ENCODE measurements at places on chromosomes 2 and 18.
A peak's percentile ranks its signal among the peaks of the same experiment; 100 is the strongest.

DNA sequence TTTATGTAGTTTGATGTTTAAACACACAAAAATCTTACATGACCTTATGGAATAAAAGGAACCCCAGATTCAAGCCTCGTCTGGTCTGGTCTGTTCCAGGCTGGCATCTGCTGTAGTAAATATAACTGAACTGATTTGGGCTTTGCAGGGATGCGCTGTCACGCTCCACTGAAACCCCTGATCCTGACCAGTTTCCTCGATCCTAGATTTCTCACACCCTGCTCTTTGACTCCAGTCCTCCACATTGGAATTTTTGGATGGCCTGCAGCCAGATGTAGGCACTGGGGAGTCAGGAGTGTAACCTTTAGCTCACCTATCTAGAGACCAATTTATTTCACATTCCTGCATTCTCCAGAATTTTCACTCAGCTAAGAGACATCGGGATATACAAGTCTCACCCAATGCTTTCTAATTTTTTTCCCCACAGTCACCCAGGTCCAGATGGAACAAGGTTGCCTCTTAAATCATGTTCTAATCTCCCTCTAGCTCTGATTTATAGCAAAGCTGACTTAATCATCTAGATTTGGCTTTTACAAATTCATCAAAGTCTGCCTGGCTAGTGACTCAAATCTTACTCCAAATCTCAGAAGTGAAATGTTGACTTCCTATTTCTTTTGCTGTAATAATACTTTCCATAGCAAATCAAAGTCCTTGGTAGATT lies 219.6 kb downstream of the CD226 start:
- DNase-seq, result no peak

DNA sequence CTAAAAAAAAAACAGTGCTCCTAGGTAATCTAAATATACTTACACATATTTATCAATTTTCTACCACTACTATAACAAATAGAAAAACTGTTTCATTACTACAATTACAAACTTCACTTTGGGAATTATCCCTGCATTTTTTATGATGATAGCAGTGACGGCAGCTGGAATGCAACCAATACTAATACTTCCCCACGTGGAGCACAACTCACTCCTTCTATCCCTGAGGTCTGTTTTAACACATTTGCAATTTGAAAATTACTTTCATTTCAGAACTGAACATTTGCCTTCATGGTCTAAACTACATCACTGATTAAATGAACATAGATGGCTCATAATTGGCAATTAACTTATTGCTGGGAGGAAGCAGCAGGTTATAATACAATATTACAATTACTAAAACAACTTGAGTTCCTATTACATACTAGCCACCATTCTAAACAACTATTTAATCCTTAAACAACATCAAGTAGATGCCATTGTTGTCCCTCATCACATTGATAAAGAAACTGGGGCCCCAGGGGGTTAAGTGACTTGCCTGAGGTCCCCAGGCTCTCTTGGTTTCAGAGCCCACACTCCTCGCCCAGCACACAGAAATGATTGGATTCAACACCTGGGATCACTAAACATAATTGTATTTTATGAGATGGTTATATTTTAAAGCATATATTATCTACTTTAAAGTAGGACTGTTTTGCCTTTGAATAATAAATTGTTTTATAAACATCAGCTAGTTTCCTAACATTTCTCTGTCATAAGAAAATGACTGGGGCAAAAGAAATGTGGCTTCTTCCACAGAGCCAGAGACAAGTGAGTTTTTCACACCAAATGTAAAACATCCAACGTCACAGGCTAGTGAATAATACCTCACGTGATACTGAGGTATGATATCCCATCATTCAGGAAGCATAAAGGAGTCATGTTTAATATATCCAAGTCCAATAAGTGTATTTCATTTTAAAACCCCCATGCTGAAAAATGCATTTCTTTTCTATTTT lies 6.2 kb downstream of the COLEC12 start:
- no peak for DNase-seq

DNA sequence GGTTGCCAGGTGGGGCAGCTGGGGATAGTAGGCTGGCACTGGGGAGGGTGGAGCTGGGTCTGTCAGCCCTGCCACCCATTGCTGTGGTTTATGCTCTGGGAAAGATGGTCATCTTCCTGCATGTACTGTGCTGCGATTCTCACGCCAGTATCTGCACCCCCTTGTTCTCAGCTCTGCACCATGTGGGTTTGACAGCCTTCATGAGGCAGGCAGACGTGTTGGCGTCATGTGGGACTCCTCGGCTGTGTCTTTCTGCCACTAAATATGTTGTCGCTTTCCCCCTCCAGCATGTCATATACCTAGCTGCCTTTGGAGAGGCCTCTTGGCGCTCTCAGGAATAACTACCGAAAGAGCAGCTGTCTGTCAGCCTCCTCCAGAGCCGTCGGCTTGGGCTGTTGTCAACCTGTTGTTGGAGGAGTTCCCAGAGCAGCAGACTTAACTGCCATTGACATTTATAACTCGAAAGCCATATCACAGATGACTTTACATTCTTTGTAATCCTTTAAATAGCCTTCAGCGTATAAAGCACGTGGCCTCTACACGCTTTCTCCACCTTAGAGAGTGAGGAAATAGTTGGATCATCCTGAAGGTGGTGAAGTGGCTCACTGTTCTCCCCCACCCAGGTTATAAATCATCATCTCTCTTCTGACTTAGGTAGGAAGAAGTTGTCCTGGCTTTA lies 80.4 kb upstream of the MGAT5 start:
- DNase-seq, result no peak

DNA sequence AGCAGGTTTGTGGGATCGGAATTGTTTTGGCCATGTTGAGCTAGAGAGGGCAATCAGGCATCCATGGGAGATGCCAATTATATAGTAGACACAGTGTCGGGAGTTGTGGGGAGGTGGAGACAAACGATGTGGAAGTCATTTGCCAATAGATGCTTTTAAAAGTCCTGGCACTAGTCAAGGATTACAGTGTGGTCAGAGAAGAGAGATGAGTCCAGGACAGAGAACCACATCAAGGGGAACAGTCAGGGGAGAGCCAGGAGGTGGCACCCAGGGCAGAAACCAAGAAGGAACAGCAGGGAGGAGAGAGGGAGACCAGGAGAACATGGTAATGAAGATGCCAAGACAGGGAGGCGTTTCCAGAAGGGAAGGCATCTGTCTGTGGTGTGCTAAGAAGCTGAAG lies 81.2 kb downstream of the ARL4C start:
- DNase-seq, result no peak

DNA sequence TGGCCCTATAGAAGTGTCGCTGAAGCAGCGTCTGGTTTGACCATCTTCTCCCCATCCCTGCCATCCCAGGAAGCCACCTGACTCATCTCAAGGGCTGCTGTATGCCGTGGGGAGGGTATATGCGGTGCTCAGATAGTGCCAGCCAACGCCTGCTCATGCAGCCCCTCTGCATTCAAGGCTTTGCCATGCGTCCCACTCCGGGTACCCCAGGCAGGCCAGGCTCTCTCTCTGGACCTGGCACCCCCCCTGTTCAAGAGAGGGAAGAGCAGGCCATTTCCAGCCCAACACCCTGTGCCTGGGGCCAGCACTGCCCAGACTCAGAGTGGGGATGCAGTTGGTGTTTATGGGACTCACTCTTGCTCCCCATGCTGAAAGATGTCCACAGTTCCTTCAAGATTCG lies 130.0 kb downstream of the GLI2 start:
- no peak for DNase-seq

DNA sequence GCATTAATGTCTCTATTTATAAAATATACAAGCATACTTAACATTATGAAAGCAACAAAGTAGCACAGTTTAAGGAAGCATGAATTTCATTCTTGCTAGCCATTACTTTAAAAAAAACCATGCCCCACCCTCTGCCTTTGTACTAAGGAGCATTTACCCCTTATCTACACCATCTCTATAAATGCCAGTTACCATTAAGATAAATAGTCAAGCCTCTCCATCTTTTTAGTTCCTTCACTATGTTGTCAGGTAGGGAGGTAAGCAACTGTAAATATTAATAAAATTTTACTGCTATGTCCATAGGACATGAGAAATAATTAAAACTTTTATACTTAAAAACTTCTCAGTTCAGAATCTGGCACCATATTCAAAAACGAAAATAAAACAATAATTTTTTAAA lies 42.1 kb downstream of the ROCK1 start:
- DNase-seq, result no peak

DNA sequence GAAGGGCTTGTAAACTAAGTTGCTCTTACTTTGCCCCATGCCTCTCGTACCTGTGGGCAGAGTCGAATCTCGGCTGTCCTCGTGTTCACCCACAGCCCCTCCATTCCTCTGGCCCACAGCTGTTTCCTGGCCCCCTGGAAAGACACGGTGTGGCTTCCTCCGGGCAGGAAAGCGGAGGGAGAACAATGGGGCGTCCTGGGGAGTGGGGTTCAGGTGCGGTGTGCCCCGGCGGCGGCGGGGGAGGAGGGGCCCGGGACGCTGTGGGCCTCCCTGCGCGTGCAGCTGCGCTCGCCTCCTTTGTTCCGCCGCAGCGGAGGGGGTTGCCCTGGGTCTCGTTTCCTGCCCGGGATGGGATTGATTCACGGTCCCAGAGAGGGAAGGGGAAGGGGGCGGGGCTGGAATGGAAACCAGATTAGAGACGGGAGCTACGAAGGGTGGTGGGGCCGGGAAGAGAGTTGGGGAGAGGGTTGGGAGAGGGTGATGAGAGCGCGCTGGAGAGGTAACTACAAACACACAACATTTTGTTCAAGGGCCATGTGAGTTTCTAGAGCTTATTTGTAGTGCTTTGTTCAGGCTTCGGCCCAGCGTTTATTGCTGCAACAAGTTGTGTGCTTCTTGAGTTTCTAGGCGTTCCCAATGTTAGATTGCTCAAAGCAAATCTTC lies 796 bp downstream of the MYO1B start:
- DNase-seq, result peak; percentile 62

DNA sequence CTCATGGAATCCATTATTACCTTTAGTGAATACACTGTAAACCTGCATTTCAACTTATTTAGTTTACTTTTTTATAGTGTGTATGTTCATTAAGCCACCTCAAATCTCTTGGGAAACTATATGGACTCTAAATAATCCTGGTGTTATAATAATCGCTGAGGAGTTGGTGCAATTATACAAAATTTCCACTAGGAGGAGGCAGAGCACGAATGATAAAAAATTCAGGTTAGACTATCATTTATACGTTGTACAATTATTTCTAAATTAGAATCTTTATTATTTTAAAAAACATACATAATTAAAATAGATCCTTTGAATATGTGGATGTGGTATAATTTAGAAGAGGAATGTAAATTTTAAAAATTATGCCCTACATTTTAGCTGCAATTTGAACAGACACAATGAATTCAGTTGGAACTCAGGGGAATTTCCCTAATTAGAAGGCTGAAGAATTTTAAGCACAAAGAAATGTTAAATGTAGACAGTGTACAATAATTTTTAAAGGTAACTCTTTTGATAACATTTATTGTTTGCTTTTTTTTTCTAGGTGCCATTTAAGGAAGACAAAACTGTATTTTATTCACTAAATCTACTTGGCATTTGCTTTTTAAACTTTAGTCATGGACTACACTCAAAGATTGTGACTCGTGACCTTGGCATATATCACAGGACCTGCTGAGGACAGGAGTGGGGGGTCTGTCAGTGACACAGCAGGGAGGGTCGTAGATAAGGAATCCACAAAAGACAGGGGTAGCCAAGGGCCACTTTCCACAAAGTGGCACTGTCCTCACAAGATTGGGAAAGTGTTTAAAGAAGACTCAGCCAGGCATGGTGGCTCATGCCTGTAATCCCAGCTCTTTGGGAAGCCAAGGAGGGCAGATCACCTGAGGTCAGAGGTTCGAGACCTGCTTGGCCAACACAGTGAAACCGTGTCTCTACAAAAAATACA lies 45.5 kb downstream of the RAB12 start:
- DNase-seq, result no peak

DNA sequence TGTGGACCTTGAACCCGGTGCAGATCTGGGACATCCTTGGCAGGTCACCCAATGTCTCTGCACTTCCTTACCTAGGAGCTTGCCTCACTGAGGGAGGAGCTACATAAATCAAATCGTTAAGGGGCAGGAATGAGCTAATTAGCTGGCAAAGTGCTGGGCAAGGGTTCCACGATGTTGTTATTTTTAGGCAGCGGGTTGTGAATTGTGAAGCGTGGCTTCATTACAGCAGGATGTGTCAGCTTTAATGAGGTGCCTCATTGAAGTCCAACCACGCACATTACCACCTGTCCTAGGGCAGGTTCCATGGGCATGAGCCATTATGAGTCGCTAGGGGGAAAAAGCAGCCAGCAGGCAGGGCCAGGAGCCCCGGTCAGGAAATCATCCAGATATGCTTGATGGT lies 127.0 kb upstream of the AGAP1 start:
- DNase-seq, result no peak

- no peak for DNase-seq
These were observed 3.7 kb downstream of the CDC42EP3 start for GRCh38 chr2:37667704-37668103.

DNA sequence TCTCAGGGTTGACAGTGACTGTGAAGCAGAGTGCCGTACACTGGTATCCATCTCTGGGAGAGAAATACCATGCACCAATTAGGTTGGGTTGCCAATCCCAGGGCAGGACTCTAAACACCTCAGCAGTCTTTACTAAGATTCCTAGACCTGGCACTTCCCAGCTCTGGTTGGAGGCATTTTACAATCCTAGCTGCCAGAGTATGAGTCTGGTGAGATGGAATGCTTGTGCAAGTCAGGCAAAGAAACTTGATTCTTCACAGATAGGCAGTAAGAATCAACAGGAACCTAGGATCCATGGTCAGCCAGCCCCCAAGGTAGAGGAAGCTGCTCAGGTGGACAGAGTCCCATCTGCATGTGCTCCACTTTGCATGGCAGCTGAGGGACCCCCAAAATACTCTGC lies 6.0 kb upstream of the UGT1A5 start:
- DNase-seq, result no peak

GRCh38 chr2:54572636-54573536 lies 116.8 kb downstream of the SPTBN1 start:
- DNase-seq, result peak; percentile 54

DNA sequence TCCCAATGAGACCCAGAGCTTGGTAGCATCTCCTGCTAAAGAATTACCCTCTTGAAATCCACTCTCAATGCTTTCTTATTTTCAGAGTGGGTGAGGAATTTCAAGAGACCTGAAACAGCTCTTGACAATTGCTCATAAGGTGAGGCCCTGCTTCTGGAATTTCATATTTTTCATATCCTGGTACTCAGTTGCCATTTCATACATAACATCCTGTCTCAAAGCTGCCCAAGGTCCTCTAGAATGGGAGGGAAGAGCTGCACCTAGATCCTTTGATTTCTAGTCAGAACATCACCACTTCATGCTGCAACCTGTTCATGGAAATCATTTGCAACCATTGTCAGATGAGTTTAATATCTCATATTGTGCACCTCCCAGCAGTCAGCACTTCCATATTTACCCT lies 404.8 kb upstream of the GALNT5 start:
- DNase-seq, result no peak

- no peak for DNase-seq
These were observed 30.5 kb upstream of the MAL start for GRCh38 chr2:94994914-94995552.

Data from stimulated activated CD4-positive, alpha-beta T cell treated with anti-CD3 and anti-CD28 coated beads, Interleukin-15, amount 100 ng/mL, for 24 hours (primary cell).